Activated CD4-positive, alpha-beta T cell treated with anti-CD3 and anti-CD28 coated beads for 36 hours (primary cell): ENCODE measurements at places on chromosomes 4 and X.

DNA sequence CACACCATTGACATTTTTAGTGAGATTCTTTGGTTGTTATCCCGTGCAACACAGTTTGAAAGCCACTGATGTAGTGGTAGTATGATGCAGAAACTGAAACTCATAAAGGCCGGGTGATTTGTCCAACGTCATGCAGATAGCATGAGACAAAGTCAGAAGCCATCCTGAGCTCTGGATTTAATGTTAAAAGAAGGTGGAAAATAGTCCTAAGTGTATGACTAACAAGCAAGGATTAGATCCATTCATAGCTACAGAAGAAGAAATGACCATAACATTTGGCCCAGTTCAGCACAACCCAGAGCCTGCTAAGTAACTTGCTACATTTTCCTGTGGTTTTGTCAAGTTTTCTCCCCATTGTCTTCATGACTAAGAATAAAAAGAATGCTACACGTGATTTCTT is 142.4 kb downstream of the AMELX start:
- no peak for DNase-seq

DNA sequence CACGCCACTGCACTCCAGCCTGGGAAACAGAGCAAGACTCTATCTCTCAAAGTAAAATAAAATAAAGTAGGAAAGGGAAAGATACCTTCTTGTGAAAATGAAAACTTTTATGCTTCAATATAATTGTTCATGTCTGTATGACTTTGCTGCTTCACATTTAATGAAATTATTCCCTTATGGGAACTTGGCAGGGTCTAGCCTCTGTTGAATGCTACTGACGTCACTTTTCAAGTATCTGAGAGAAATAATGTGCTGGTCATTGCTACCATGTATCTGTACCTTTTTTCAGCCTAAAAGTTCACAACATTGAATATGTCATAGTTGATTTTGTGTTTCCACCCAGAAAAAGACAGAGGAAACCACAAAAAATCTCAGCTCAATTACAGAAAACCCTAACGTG is 65.2 kb downstream of the PRDM5 start:
- no peak for DNase-seq

DNA sequence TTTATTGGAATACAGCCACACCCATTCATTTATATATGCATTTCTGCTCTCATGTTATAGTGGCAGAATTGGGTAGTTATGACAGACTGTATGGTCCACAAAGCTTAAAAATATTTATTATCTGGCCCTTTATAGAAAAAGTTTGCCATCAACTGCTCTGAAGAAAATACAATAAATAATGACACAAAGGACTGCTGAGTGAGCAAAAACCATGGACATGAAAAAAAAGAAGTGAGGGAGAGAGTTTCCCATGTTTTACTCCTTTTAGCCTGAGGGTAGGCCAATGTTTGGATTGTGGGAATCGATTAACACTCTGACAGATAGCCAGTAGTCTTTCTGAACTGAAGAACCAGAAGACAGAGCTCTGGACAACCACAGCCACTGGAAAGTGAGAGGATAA is 149.2 kb downstream of the CHRDL1 start:
- DNase-seq, result no peak

DNA sequence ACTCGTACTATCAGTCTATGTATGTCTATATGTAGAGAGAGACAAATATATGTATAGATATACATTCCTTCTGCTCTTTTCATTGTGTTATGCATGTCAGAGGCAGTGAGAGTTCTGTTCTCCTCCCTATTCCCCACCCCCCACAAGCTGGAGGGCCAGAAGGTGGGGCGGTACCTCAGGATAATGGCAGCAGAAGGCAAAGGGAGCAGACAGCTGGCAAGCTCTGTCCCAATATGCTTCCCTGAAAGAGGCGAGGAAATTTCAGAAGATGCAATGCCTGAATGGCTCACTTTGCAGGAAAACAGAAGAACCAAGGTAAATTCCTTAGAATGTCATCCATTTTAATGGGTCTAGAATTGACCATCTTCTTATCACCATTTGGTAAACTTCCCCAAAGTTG is 114.4 kb downstream of the NAA11 start:
- no peak for DNase-seq

- DNase-seq, result no peak
These were observed 20.3 kb downstream of the RGN start for GRCh38 chrX:47098338-47099094.

GRCh38 chrX:2351321-2351720 is 149.5 kb downstream of the DHRSX start:
- DNase-seq, result no peak
